NCI-H2107 (cell line): ENCODE measurements at places on chromosomes 4 and X.

GRCh38 chr4:92299152-92299551 lies 4.6 kb upstream of the GRID2 start:
- no peak for DNase-seq

DNA sequence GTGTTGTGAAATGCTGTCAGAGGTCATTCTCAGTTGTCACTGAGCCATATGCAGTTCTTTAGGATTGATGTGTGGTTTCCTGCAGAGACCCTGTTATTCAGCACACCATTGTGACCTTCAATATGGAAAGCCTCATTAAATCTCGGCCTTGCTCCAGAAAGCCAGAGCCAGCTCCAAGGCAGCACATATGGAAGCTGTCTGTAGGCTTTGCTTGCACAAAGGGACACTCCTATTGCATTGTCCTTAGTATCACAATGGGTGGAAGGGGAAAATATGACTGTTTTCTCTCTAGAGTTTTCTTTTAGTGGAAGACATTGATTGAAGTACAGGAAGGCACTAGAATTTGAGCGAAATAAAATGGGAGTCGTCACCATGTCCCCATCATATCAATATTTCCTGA lies 179.0 kb downstream of the CEP135 start:
- DNase-seq: no peak

- no peak for DNase-seq
Measured at GRCh38 chr4:171812665-171813525, at the start of gene GALNTL6. Gene GALNTL6 (plus strand): TSS chr4:171813404.

- DNase-seq: peak; percentile 12
Measured at GRCh38 chrX:67555578-67556203, 11.9 kb downstream of the AR start.

DNA sequence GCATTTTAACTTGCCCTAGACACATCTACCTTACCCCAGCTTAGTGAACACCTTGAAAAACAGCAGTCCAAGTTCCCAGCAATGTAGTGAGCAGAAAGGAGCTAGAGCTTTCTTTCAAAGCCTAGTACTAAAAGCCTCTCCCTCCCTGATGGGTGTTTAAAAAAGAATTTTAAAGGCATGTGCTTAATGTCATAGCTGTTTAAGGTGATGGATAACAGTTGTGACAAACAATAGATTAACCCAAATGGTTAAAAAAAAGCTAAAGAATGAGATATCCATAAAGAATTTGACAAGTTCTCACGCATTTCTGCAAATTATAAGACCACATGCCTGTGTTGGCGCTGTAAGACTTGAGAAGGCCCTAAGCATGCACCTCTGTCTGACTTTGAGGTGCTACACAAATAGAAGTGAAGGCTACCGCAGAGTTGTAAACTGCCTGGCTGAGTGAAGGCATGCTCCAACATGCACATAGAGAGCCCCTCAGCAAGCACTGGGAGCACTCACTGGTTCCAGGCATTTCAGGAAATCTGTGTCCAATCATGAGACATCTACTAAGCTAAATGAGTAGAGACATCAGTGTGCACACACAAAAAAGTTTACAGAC lies 94.0 kb downstream of the PHF8 start:
- no peak for DNase-seq

DNA sequence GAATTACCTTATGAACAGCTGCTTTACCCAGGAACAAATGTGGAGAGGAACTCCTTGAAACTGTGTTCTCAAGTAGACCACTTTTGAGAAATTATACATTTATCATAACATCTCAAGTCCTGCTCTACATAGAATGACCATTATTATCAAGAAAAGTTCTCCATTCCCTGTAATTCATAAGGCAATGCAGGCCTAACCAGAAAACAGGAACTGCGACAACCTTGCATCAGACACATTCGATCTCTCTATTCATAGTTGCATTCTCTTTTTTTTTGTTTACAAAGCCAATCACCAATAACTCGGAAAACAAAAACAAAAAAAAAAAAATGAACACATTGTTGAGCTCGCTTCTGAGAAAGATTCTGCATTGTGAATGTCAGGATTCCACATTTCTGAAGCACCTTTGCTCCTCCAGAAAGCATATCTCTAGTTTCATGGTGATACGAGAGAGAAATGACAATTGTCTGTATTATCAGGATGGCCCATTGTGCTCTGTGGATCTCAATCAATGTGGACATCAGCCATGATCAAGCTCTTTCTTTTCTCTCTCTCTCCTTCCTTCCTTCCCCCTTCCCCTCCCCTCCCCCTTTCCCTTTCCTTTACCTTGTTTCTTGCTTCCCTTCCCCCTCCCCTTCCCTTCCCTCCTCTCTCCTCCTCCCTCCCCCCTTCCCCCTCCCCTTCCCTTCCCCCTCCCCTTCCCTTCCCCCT lies 32.4 kb upstream of the CD99 start:
- DNase-seq: no peak

DNA sequence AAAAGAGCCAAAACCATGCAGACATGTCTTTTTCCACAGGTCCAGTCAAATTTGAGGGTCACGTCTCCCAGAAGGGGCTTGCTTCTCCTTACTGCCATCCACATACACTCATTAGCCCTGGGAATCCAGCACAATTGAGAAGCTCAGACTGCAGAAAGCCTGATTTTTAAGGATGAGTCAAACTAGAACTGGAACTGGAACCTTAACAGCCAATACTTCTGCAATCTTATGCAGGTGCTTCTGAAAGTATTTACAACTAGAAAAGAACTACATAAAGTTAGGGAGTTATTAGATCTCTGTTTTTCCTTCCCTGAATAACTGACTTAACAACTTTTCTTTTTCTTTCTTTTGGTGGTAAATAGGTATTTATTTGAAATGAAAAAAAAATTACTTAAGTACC lies 86.3 kb downstream of the CDS1 start:
- no peak for DNase-seq

DNA sequence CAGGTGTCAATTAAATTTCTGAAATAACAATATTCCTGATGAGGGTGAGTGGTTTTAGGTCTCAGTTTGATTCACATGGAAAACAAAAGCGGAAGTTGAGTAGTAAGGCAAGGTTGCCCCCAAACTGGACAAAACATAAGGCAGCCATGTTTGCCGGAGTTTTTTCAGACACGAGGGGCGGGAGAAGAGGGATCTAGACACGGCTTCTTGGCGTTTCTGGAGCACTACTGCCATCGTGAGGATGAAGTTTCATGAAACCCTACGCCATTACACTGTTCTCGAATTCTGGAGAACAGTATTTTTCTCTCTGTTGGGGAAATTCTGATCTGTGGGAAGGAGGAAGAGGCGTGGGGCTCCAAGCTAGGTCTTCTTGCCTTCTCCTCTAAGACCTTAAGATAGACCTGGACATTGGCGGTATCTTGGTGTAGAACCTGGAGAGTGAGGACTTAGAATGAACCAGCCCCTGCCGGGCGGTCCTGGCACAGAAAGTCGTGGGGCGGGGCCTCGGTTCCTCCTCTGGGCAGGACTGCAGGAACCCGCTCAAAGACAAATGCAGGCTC lies 160.3 kb downstream of the OR13H1 start:
- no peak for DNase-seq

- no peak for DNase-seq
Measured at GRCh38 chrX:55004231-55004630, 4.1 kb downstream of the APEX2 start.

GRCh38 chrX:134580907-134581306 lies 77.4 kb downstream of the PLAC1 start:
- DNase-seq: no peak

- DNase-seq: no peak
Measured at GRCh38 chrX:34377645-34378044, 245.5 kb upstream of the FAM47A start.

DNA sequence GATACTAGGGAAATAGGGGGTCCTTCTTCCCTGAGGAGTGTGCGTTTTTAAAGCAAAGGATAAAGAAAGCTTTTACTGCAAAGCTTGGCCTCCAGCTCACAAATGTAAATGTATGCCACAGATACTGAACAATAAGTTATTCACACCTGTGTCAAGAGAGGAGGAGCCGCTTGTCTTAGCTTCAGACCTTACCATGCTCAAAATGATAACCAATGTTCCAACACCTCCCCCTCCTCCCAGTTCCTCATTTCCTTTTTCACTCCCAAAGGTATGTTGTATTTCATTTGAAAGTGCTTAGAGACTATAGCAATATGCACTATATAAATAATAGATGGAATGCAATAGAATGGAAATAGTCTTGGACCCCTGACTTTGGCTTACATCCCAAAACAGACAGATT lies 47.0 kb upstream of the RAPGEF2 start:
- DNase-seq: no peak
